ENCODE measurements at places on chromosomes 3 and 15. TPM values are rescaled to one million over a fixed set of nuclear protein-coding genes. Genes with fewer than 3 reads are reported as not detected.

- H3K27ac ChIP-seq = no peak overlapping the region
- no peak overlapping the region for H3K4me3 ChIP-seq
- no peaks in the 10 kb centered on the region for H3K4me1 ChIP-seq
- H3K36me3 ChIP-seq = no peaks in the 10 kb centered on the region
- peak; percentile 55 for DNase-seq
Measured at GRCh38 chr3:138426211-138426610, 8.2 kb upstream of the ESYT3 start.

DNA sequence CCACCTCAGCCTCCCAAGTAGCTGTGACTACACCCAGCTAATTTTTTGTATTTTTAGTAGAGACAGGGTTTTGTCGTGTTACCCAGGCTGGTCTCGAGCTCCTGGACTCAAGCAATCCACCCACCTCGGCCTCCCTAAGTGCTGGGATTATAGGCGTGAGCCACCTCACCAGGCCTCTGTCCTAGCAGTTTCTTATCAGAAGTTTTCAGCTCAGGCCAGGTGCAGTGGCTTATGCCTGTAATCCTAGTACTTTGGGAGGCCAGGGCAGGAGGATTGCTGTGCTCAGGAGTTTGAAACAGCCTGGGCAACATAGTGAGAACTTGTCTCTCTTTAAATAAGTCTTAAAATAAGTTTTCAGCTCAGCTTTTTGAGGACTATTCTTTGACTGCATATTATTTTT lies 48.4 kb downstream of the SGO1 start:
- no peaks in the 10 kb centered on the region for H3K27me3 ChIP-seq
- no peak for DNase-seq
- peaks cover 12% of the 10 kb centered on the region for H3K4me1 ChIP-seq
- H3K27ac ChIP-seq = no peak overlapping the region

GRCh38 chr15:74156678-74157411 lies 16.7 kb upstream of the ISLR start:
- no peaks in the 10 kb centered on the region for H3K27me3 ChIP-seq
- no peak overlapping the region for H3K4me3 ChIP-seq
- no peak overlapping the region for H3K27ac ChIP-seq
- DNase-seq = peak; percentile 83

DNA sequence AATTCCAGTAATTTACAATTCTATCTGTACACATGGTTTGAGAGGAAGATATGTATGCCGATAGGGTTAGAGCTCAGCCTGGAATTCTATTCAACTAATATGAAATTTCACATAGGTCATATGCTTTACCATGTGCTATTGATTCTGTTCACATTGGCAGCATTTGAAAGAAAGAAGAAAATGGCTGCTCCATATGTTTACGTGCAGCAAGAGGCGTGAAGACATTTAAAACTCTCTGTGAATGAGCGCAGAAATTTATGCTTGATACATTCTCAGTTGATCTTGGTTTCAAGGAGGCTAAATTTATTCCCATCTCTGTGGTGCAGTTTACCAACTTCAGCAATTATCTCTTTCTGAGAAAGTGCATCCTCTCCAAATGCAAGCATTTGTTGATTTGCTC lies 478.9 kb downstream of the CNTN4 start:
- H3K4me1 ChIP-seq = no peaks in the 10 kb centered on the region
- H3K36me3 ChIP-seq = no peaks in the 10 kb centered on the region
- no peaks in the 10 kb centered on the region for H3K27me3 ChIP-seq
- no peak for DNase-seq
- no peak overlapping the region for H3K27ac ChIP-seq
- no peak overlapping the region for H3K4me3 ChIP-seq

DNA sequence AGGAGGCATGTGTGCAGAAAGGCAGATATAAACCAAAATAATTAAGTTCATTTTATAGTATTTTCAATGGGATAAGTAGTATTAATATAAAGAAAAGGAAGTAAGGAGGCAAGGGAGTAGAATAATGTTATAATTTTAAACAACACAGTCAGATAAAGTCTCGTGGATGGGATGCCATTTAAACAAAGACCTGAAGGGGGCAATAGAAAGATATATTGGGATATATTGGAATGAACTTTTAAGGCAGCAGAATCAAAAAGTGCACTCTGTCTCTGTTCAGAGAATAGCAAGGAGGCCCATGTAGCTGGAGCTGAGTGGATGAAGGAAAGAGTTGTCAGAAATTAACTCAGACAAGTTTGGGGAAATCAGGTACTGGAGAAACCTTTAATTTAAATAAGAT lies 158.7 kb downstream of the CGGBP1 start:
- no peaks in the 10 kb centered on the region for H3K27me3 ChIP-seq
- no peaks in the 10 kb centered on the region for H3K4me1 ChIP-seq
- no peak overlapping the region for H3K4me3 ChIP-seq
- no peak for DNase-seq
- no peak overlapping the region for H3K27ac ChIP-seq

Gene RUBCN
- total RNA-seq = 19.7 TPM

Gene ZNF80
- not detected for total RNA-seq

Gene PP2D1
- total RNA-seq = not detected

Gene TSEN2
- 15.1 TPM for total RNA-seq

Data from lung (tissue), 17 donors.